Stimulated activated CD8-positive, alpha-beta memory T cell treated with anti-CD3 and anti-CD28 coated beads, Interleukin-7, amount 100 ng/mL, for 1 hour (primary cell): ENCODE measurements at places on chromosomes 3 and 15.

- DNase-seq = no peak
Measured at GRCh38 chr3:50512131-50512530, 8.7 kb upstream of the CACNA2D2 start.

DNA sequence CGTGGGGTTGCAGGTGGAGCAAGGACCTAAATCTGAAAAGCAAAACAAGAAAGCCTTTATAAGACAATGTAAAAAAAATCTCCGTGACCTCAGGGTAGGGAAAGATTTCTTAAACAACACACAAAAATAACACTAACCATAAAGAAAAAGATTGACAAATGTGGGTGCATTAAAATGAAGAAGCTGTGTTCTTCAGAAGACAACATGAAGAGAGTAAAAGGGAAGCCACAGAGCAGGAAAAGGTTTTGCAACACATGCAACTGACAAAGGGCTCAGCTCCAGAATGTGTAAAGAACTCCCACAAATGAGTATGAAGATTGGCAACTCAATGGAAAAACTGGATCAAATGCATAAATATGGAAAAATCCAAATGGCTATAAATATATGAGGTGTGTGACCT lies 74.2 kb downstream of the MAGEF1 start:
- DNase-seq = no peak

DNA sequence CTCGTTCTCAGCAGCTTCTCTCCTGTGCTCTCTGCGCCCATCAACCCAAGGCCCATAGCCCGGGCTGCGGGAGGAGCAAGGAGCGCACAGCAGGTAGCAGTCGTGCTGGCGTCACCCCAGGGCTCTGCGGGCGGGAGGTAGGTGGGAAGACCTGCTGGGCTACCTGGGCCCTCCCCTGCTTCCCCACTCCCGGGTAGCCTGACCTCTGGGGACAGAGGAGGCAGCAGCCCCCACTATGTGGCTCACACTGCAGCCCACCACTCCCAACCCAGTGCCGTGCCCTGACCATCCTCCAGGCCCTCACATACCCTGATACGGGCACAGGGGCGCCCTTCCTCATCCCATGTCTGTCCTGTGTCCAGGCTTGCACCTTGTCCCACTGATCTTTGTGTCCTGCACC lies 171.0 kb downstream of the NSMCE3 start:
- DNase-seq = no peak

GRCh38 chr3:4421121-4421520 lies 45.9 kb downstream of the SUMF1 start:
- DNase-seq = no peak

DNA sequence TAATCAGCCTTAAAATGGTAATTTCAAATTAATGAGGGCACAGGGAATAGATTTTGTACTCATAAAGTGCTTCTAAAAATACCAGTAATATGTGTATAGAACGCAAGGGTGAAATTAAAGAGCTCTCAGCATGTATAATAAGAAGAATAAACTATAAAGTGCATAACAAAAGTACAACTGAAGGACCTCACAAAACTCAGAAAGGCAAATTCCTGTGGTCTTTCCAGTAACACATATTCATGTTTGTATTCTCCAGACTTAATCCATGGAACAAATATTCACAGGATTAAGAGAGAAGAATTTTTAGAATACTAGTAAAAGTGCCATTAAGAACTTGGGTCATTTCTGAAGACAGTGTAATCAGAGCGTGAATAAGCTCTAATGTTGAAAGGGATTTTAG lies 646.3 kb downstream of the CADM2 start:
- no peak for DNase-seq

- DNase-seq = no peak
Measured at GRCh38 chr3:70646635-70647034, 334.2 kb upstream of the MDFIC2 start.

GRCh38 chr3:116905794-116906193 lies 196.2 kb downstream of the TUSC7 start:
- no peak for DNase-seq

DNA sequence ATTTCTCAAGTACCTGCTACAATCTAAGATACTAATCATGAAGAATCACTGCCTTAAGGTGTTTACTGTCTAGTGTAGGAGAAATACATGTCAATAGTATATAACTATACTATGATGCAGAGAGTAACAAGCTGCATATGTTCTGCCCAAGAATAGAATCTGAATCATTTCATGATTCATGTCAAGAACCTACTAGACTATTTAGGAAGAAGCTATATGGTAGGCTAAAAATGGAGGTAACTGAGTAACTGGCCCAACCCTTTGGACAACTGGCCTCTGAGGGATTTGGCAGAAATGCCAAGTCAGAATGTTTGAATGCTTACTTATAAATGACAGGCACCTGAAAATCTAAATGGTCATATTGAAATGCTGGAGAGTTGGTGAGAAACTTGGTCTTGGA lies 59.9 kb upstream of the DGKG start:
- no peak for DNase-seq

DNA sequence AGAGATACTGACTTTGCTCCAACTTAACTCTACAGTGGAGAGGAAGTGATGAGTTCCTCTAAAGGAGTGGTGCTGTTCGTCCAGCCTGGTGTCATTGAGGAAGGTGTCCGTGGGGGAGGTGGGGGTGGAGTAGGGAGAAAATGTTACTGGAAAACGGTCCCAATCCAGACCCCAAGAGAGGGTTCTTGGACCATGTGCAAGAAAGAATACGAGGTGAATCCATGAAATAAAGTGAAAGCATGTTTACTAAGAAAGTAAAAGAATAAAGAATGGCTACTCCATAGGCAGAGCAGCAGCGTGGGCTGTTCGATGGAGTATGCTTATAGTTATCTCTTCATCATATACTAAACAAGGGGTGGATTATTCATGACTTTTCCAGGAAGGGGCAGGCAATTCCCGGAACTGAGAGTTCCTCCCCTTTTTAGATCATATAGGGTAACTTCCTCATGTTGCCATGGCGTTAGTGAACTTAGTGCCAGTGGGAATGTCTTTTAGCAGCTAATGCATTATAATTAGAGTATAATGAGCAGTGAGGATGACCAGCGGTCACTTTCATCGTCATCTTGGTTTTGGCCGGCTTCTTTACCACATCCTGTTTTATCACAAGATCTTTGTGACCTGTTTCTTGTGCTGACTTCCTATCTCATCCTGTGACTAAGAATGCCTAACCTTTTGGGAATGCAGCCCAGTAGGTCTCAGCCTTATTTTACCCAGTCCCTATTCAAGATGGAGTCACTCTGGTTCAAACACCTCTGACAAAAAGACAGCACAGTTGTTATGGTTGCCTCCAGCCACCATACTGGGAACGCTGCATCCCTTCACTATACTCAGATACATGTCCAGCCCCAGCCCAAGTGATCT lies 38.6 kb downstream of the CLEC3B start:
- DNase-seq = no peak

GRCh38 chr3:132006605-132007204 lies 28.1 kb downstream of the CPNE4 start:
- no peak for DNase-seq

GRCh38 chr3:7322957-7323669 lies 462.2 kb downstream of the GRM7 start:
- no peak for DNase-seq

- no peak for DNase-seq
Measured at GRCh38 chr3:58952128-58952917, 97.5 kb downstream of the CFAP20DC start.

- no peak for DNase-seq
Measured at GRCh38 chr3:116111765-116112164, 333.5 kb downstream of the LSAMP start.

GRCh38 chr15:74616366-74616939 lies 817 bp downstream of the CLK3 start:
- DNase-seq = peak; percentile 35

DNA sequence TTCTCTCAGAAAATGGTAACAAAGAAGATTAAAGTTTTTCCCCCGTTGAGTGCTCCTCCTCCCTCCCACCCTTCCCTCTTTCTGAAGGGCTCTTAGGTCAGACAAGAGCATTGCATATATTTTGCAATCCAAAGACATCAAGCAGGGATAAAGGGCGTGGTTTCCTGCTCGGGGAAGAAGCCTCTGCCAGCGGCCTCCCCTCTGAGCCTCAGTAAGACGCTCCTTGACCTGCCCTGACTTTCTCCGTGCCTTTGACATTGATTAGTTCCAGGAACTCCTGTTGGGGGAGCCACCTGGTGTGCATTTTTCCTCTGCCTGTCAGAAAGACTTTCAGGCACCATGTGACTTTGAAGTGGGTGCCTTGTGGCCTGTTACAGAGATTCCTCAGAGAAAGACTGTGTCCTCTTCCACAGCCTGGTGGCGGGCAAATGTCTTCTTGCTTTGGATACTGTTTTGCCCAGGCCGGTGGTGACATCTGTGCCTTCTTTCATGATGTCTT lies 87.2 kb upstream of the TBL1XR1 start:
- DNase-seq = no peak

DNA sequence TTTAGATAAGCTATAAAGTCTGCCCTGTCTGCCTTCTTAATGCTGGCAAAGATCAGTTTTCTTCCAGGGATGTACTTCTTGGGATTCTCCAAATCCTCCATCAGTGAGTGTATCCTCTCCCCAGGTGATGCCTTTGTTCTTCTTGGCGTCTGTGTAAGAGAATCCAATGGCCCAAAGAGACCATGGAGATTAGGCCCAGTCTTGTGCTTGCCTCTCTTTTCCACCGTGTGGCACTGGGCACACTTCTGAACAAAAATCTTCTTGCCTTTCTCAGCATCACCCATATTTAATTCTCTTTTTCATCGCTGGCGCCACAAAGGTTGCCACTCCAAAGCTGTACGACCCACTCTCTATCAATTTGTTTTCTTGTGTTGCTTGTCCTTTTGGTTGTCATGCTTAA lies 32.2 kb upstream of the TAMM41 start:
- no peak for DNase-seq

DNA sequence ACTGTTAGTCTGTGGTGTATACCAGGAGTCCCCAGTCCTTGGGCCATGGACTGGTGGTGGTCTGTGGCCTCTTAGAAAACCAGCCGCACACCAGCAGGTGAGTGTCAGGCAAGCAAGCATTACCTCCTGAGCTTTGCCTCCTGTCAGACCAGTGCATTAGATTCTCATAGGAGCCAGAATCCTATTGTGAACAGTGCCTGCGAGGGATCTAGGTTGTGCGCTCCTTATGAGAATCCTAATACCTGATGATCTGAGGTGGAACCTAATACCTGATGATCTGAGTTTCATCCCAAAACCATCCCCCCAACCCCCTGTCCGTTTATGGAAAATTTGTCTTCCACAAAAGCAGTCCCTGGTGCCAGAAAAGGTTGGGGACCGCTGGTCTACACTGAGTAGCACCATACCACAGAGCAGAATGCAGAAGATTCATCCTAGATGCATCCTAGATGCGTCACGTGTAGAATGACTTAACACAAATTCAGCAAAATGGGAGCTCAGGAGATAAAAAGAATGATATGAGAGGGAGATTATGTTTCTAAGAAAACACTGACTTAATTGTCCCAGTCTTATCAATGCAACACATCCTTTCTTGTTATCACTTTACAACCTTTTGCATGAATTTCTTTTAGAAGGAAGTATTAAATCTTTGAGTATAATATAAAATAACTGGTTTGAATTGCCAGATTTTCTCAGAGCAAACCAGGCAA lies 28.5 kb downstream of the SELENOT start:
- DNase-seq = no peak

DNA sequence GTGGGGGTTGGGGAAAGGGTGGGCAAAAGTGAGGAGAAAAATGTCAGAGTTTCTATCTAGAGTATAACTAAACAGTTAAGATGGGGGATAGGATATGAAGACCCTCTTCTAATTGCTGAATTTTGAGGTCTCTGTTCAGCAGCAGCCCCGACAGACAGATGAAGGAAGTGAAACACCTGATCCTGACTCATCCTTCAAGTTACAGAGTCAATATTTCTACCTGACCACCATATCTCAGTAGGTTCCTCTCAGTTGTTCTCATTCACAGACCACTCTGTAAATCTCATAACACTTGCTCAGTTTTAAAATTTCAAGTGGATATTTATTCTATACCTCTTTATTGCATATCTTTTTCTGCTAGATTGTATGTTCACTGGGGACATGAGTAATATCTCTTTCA lies 69.5 kb downstream of the CCDC54 start:
- DNase-seq = no peak

DNA sequence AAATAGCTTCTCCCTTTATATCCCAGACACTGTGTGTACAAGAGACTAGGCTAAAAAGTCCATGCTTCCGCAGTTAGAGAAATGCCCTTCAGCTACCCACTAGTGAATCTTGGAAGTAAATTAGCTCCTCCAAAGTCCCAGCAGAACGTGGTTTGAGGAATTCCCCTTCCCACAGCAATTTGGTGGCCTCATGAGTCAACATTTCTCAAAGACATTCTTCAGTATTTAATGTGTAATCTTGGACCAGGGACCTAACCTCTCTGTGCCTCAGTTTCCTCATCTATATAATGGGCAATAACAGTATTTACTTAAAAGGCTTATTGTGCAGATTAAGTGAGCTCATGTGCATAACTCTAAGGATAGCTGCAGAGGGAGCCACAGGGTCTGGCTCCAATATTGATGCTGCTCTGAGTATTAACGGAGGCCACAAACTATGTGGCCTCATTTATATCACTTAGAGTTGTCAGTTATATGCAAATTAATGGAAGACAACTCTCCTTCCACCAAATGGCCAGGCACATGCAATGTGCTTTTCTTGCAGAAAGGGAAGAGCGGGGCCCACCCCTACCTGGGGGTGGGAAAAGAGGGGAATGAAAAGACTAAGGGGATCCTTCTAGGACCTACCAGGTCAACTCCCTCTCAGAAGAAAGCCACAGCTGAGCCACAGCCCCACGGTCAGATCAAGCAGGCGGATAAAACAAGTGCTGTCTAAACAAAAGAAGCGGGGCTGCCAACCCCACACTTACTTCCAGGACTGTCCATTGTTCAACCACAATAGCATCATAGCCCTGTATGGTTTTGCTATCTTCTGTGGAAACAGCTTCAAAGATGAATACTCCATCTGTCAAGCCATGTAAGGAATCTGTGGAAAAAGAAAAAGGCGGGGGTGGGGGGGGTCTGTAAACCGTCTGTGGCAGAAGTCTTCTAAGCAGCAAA lies 92.4 kb downstream of the OXNAD1 start:
- no peak for DNase-seq

GRCh38 chr3:194777729-194778128 lies 92.0 kb downstream of the FAM43A start:
- DNase-seq = no peak

DNA sequence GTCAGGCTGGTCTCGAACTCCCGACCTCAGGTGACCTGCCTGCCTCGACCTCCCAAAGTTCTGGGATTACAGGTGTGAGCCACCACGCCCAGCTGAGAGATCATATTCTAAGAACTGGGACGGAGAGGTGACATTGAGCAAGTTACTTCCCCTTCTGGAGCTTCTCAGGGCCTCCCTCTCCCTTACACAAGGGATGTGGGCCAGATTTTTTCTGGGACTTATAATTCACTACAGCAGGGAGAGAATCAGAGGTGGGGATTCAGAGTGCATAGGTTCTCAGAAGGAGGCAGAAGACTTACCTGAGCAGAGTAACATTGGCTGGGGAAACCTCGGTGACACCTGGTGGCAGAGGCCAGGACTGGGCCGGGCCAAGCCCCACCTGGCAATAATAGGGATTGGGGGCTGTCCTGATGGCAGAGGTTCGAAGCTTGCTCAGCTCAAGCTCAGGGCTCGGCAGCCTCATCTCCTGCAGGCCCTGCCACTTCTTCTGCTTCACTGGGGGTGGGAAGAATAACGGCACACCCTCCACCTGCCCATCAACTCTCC lies 6.8 kb downstream of the LTK start:
- no peak for DNase-seq
